KBM-7 (cell line): ENCODE measurements at places on chromosomes 16 and 17.

GRCh38 chr17:27547301-27547683 lies 83.7 kb upstream of the LGALS9 start:
- DNase-seq = no peak

- no peak for DNase-seq
Observed at GRCh38 chr17:80212511-80212910, 7.6 kb downstream of the SGSH start.

- no peak for DNase-seq
Observed at GRCh38 chr17:38317081-38317480, 20.1 kb downstream of the MRPL45 start.

DNA sequence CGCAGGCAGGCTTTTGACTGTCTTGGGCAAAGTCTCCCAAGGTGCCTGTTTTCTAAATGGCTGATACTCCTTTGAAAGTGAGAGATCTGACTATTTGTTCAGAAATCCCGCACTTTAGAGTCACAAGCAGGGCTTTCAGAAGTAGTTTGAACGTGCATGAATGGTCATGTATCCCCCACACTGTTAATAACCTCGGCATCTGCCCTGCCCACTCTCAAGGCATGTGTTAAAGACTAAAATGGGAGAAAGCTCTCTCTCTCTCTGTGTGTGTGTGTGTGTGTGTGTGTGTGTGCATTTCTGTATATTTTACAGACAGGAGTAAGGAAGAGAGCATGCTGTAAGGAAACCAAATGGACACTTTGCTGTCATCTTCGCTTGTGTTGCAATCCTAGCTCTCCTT lies 163.7 kb downstream of the MAF start:
- DNase-seq = no peak

GRCh38 chr17:14270508-14270907 lies 30.4 kb upstream of the HS3ST3B1 start:
- no peak for DNase-seq

- no peak for DNase-seq
Observed at GRCh38 chr16:4496305-4496704, 20.1 kb downstream of the HMOX2 start.

DNA sequence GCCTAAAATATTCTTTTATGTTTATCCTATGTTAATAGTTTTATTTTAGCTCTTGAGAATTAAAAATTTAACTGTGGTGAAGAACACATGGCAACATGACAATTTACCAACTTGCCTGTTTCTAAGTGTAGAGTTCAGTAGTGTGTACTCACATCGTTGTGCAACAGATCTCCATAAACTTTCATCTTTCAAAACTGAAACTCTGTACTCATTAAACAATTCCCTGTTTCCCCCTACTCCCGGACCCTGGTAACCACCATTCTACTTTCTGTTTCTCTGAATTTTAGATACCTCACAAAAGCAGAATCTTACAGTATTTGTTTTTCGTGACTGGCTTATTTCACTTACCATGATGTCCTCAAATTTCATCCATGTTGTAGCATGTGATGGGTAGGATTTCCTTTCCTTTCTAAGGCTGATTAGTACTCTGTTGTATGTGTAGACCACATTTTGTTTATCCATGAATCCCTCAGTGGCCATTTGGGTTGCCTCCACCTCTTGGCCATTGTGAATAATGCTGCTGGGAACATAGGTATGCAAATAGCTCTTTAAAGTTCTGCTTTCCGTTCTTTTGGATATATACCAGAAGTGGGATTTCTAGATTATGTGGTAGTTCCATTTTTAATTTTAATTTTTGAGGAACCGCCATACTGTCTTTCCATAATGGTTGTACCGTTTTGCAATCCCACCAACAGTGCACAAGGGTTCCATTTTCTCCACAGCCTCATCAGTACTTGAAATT lies 17.4 kb downstream of the IST1 start:
- DNase-seq = no peak

DNA sequence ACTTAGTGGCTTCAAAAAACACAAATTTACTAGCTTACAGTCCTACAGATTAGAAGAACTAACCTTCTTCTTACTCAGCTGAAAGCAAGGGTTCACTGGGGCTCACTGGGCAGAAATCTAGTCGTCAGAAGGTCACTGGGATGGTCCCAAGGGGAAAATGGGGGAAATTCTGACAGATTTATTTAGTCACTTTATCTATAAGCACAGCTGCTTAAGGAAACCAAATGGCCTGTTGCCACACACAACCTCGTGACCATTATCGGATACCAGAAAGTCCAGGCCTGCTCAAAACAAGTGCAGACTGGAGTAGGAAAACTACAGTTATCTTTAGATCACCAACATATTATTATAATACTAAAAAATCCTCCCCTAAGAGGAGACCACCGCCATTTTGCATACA lies 374.6 kb upstream of the ASIC2 start:
- DNase-seq = no peak

- DNase-seq = no peak
Observed at GRCh38 chr16:61214780-61215179, 821.5 kb downstream of the CDH8 start.

DNA sequence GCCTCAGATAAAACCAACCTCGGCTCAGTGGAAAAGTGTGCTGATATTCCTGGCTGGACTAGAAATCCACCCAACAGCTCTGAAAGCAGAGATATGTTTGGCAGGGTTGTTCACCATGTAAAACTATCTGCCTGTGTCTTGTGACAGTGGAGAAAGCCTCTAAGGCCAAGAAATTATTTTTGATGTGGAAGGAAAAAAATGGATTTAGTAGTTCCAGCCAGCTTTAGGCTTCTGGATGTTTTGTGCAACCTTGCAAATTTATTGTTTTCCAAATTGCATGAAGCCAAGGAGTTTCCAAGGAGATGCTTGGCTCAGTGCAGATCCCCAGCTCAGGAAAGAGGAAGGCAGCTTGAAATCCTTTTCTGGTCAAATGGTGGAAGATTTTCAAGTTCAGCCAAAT lies 31.6 kb downstream of the TEKT5 start:
- DNase-seq = no peak

- no peak for DNase-seq
Observed at GRCh38 chr16:30006095-30006473, 4.7 kb downstream of the DOC2A start.

DNA sequence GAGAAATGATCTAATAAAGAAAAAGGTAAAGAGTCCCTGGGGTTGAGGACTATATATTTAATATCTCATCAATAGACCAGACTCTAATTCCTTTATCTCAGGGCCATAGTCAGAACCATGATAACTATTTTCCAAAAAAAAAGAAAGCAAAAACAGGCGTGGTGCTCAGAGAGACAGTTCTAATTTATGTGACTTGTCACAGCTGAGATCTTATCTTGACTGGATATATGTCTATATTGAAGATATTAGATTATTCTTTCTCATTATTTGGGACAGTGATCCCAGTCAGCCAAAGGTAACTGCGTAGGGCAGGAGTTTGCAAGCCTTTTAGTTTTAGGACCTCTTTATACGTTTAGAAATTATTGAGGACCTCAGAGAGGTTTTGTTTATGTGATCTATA lies 52.4 kb downstream of the ITFG1 start:
- DNase-seq = no peak

- no peak for DNase-seq
Observed at GRCh38 chr17:57329380-57330214, 73.3 kb downstream of the MSI2 start.

DNA sequence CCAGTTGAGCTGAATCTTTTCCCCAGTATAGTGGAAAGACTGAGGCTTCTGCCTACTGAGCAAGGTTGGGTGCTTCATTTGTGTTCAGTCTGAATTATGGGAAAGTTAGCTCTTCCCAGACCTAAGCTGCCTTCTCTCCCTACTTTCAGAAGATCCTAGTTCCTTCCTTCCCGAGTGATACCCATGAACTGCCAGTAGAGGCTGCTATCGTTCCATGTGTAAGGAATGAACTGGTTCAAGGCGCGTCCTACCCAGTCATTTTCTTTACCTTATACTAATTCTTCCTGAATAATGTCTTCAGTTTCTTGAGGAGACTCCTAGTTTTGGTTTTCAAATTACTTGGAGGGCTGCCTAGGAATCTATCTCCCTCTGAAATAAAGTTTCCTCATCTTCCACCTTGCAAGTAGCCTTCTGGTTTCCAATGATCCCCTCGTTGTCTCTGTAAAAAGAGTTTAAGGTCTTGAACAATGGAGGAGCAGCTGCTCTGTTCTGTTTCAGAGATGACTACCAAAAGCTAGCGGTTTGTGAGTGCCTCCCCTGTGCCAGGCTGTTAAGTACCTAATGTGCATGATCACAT lies 934 bp upstream of the AOC2 start:
- peak; percentile 61 for DNase-seq

DNA sequence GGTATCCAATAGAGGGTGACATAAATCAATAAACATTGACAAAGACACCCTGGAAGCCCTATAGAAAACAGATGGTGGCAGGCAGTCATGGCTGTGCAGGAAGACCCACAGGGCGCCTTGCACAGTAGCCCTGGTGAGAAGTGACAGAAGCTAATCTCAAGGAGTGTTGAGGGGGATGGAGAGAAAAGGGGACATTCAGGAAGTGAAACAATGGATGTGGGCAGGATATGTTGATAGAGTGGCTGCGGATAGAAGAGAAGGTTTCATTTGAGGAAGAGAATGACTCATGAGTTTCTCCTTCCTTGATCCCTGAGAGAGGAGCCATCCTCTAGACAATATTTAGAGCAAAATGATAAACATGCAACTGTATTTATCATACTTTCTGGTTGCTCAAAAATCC lies 468.8 kb upstream of the HSBP1 start:
- peak; percentile 4 for DNase-seq
